NCI-H2029 (cell line): ENCODE measurements at places on chromosomes 2 and 18.

- DNase-seq, result no peak
Measured at GRCh38 chr2:185475914-185476313, 262.7 kb upstream of the FSIP2 start.

DNA sequence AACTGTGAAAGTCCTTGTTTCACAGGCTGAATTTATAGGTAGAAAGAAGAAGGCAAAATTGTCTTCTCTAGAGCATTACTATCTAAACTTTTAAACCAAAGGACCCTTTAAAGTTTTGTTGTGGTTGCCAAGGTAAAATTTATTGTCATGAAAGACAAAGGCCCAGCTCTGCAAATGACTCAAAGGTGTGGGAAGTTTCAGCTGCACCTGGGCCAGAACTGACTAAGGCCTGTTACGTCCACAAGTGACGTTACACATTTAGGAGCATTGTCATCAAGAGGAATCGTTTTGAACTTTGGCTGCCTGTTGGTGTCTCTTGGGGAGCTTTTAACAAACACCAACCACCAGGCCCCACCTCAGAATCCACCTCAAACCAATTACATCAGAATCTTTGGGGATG lies 8.1 kb upstream of the DSC3 start:
- DNase-seq, result no peak

DNA sequence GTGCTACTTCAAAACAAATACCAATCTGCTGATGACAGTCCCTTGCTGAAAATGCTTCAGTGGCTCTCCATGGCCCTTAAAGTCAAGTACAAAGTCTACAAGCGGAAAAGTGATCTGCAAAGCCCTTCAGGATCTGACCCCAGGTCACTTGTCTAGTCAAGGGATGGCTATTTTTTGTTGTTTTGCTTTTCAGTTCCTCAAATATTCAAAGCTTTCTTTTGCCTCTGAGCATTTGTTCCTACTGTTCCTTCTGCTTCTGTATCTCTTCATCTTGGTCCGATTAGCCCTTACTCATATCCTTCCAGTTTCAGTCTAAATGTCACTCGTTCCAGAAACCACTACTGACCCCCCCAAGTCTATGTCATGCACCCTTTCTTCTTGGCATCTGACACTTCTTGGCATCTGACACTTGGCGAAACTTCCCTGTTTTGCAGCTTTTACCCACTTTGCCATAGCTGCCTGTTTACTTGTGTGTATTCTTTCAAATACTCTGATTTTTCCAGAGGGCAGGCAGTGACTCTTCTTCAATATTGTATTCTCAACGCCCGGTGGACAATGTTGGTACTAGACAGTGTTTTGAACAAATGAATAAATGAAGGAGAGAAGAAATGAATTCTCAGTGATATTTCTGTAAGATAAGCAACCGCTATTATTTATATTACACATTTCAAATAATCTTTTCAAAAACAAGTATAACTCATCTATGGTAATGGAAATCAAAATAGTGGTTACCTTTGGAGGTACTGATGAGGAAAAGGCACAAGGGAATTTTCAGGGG lies 175.9 kb upstream of the FN1 start:
- no peak for DNase-seq

DNA sequence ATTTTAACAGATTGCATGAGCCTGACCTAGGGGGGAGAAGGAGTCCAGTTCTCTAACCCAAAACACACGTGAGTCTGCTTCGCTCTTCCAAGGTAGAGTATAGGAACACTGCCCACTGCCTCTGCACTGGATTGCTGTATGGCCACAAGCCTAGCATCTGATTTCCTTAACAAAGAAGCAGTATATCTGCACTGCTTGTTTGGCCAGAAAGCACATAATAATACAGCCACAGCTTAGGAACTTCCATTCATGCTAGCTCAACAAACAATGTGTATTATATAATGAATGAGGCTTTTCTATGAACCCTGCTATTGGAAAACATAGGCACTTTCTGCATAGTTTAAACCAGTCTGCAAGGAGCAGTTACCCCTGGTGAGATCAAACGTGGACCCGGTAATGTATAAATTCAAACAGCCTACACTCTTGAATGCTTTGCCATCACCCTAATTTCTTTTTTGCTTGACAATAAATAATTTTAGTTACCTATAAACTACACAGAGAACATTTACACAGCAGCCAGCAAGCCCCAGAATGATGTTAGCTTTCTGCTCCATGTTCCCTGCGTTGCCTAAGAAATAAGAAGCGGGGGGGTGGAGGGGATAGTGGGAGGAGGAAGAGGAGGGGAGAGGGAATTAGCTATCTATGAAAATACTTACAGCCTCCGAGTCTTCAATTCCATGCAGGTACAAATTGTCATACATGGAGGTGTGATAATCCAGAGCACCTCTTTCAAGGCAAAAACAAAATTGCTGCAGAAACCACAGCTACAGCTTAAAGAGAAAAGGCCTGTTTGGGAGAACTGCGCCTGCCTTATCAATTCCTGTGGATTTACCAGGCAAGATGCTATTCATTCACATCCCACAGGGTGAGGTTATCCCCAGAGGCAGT lies 125.6 kb downstream of the CACNB4 start:
- DNase-seq, result no peak

GRCh38 chr2:189348369-189348768 lies 92.9 kb upstream of the WDR75 start:
- no peak for DNase-seq

DNA sequence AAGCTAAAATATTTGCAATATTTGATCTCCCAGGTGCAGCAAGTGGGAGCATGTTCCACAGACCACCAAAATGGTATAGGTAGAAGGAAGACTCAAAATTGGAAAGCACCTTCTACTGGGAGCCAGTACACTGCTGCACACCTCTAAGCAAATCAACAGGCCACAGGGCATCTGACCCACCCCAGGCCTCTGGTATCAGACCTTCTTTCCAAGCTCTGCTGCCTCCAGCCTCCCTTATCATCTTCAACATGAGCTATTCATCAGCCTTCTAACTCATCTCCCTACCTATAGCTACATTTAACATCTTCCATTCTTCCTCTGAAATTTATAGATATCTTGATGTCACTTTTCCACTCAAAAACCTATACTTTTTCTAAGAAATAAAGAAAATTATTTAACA lies 294.8 kb downstream of the ZEB2 start:
- DNase-seq, result no peak

DNA sequence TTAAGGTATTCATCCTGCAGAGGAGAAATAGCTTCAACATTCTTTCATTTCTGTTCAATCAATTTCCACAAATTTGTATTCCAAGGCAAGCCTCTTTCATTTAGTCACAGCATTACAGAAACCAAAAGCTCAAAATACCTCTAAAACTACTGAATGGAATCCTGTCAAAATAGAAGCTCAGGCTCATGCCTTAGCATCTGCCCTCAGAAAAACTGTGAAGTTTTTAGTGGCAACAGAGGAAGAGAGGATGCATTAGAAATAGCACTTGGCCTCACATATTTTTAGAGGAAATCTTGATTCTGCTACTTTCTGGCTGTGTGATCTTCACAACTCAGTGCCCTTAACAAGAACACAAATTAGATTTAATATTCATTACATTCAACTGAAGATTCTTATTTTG lies 69.1 kb upstream of the GALNT13 start:
- DNase-seq, result no peak

- DNase-seq, result no peak
Measured at GRCh38 chr2:199449455-199449854, 8.3 kb downstream of the SATB2 start.

DNA sequence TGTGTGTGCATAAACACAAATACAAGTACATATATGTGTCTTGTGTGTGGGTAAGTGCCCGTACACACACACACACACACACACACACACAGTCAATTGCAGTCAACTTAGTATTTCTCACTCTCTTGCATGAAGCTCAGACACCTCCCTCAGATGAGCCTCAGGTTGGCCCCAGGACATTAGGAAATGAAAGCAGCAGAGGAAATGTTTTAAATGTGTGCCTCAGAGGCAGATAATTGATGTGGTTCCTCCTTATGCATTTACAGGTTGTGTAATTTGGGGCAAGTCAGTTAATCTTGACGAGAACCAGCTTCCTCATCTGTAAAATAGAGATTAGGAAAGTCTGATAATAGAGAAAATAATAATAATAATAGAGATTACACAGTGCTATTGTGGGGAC lies 814.0 kb upstream of the ID2 start:
- no peak for DNase-seq

- no peak for DNase-seq
Measured at GRCh38 chr18:75070235-75070624, 138.7 kb downstream of the PTGR3 start.

DNA sequence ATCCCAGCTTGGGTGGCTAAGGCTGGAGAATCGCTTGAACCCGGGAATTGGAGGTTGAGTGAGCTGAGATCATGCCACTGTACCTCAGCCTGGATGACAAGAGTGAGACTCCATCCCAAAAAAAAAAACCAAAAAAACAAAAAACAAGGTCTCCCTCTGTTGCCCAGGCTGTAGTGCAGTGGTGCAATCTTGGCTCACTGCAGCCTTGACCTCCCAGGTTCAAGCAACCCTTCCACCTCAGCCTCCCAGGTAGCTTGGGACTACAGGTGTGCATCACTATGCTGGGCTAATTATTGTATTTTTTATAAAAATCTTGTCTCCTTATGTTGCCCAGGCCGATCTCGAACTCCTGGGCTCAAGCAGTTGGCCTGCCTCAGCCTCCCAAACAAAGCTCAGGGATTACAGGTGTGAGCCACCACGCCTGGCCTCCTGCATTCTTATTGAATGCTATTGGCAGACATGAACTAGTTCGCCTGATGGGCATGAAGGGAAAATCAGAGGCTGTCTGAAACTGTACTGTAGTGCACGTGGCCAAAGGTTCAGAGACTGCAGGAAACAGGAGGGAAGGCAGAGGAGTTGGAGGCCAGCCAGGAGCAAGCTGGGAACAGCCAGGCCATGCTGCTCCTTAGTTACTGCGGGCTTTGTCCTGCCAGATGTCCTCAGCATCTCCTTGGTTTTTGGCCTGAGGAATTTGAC lies 16.0 kb upstream of the ASXL2 start:
- DNase-seq, result no peak

GRCh38 chr2:220887876-220888275 lies 684.2 kb downstream of the EPHA4 start:
- DNase-seq, result no peak

DNA sequence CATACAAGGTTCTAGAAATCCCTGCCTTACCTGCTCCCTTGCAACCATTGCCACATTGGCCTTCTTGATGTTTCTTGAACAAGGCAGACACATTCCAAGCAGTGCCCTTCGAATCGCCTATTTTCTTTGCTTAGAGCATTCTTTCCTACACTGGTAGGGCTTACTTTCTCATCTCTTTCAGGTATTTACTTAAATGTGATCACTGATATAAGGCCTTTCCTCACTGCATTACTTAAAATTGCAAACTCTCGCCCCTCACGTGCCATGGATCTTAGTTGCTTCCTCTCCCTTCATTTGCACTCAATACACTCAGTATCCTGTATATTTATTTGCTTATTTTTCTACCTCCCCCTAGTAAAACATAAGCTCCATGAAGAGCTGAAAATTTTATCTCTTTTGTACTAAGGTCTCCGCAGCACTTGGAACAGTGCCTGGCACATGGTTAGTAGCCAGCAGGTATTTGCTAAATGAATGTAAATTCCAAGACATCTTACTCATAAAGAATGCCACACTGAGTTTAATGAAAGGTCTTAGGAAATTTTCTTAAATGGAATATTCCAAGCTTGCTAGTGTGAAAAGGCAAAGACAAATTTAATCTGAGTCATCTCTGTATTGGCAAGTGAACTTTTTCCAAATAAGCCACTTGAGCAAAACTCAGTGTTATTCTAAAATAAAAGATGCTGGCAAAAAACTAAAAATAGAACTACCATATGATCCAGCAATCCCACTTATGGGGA lies 42.4 kb upstream of the FIGN start:
- DNase-seq, result no peak

GRCh38 chr2:25685741-25686140 lies 12.4 kb upstream of the DTNB start:
- no peak for DNase-seq

DNA sequence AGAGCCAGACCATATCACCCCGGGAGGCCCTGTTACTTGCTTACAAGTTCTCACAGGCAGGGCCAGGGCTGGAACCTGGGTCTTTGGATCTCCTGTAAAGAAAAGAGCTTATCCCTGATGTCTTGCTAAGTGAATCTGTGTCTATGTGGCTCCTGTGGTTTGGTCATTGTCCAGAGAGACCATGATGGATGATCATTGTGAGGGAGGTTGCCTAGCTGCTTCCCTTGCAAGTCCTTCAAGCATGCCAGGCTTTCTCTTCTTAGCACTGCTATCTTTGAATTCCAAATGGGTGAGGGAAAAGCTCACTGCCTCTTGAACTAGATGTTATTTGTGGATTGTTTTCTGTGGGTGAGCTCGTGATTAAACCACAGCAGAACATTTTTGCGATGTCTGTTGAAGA lies 151.6 kb downstream of the FSHR start:
- DNase-seq, result no peak

DNA sequence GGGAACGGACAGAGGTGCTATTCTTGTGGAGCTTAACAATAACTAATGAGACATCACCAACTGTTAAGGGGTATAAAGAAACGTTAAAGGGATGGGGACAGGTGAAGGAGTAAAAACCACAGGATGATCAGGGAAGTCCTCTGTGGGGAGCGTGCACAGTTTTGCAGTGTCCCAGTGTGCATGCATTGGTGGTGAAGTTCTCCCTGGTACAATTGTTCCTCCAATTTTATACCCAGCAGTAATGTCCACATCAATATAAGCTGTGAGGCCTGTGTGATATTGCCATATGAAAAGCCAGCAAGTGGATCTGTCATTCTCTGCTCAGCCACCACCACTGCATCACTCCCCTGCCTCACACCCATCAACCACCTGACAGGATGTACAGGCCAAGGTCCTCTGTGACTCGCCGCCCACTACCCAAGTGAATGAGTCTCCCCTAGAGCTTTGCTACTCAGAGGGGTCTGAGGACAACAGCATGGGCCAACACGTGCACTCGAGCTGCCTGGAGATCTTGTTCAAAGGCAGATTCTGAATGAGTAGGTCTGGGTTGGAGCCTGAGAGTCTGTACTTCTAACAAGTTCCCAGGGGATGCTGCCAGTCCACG lies 4.6 kb downstream of the MLPH start:
- no peak for DNase-seq

GRCh38 chr2:11932048-11932512 lies 185.6 kb downstream of the LPIN1 start:
- DNase-seq, result no peak
